Posterior vena cava (tissue), 2 donors: ENCODE measurements at places on chromosomes 5 and 9. TPM values are rescaled to one million over a fixed set of nuclear protein-coding genes. Genes with fewer than 3 reads are reported as not detected.

CARTPT gene
- not detected for total RNA-seq

GRCh38 chr5:3642231-3642630 lies 46.6 kb downstream of the IRX1 start:
- no peak for DNase-seq

DNA sequence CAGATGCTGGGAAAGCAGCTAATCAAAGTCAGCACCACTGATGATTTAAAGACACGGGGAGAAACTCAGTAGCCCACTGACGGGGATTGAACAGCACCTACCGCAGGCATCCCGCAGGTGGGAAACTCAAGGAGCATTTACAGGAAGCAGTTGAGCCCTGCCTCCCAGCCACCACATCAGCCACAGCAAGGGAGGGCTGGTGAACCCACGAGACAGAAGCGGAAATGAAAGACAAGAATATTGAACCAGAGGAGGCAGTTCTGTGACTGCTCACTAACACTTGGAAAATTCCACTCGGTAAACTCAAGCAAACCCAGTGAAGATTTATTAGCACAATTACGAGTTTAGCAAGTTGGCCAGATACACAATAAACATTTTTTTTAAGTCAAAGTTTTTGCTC lies 10.6 kb upstream of the FAM163B start:
- DNase-seq = no peak

DNA sequence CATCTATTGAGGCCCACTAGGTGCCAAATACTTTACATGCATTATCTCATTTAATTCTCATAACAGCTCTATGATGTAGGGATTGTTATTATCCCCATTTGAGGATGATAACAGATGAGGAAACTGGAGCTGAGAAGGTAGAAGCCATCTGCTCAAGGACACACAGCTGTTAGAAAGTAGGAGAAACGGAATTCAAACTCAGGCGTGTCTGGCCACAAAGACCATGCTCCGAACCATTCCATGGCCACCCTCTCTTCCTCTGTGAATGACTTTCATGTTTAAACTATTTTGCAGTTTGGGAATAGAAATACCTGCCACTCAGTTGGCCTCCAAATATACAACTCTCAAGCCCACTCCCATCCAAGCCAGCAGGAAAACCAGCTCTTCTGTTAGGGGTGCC lies 87.6 kb upstream of the ANKRD55 start:
- DNase-seq = no peak

GRCh38 chr9:72599874-72600534 lies 78.6 kb downstream of the TMC1 start:
- DNase-seq = no peak

RMRP gene
- total RNA-seq = 21,166 TPM

DNA sequence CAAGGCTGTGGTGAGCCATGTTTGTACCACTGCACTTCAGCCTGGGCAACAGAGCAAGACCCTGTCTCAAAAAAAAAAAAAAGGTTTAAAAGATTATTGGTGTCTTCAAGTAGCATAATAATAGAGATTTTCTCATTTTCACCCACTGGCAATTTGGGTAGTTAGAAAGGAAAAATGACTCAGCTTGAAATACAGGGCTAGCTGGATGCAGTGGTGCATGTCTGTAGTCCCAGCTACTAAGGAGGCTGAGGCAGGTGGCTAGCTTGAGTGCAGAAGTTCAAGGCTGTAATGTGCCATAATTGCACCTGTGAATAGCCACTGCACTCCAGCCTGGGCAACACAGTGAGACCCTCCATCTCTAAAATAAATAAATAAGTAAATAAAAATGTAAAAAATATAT lies 111.1 kb downstream of the ARRDC3 start:
- no peak for DNase-seq

- DNase-seq = no peak
Measured at GRCh38 chr5:68251386-68251785, 35.8 kb downstream of the PIK3R1 start.

MCC gene
- total RNA-seq = 12.3 TPM

GRCh38 chr9:121021301-121021700 lies 28.8 kb downstream of the C5 start:
- no peak for DNase-seq

GRCh38 chr9:75359638-75360037 lies 271.3 kb downstream of the OSTF1 start:
- no peak for DNase-seq

DNA sequence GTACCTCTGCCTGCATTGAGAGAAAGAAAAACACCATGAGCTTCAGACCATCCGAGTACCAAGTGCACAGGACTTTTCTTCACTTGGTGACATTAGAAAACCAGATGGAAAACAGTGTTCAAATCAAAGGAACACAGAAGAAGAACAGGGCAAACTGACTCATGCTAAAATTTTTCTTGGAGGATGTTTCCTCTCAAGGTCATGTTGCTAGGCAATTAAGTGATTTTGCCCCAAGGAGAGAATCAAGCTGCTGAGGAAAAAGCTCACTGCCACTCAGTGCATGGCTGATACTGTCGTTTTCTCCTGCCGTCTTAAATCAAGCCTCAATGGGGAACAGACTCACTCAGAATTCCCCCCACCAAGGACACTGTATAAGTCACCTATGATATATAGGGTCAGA lies 57.9 kb upstream of the SIMC1 start:
- no peak for DNase-seq

DNA sequence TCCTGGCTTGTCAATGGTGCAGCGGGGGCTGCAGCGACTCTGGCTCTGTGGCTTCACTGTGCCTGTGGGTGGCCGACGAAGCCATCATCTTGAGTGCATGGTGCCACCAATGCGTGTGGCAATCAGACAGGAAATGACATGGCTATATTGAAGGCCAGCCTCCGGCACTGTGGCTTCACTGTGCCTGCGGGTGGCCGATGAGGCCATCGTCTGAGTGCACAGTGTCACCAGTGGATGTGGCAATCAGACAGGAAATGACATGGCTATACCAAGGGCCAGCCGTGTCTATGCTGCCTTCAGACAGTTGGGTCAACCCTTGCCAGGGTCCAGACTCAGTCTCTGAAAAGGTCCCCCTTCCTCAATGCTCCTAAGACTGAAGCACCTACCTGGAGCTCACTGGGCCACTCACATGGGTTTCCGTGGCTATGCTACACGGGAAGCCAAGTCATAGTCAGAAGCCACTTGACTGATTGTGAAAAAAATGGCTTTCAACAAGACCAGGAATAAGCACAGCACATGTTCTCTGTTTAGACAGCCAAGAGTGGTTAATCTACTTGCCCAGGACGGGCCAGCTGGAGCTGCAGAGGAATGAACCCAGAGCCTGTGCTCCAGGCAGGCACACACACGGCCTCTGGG lies 67.5 kb upstream of the S1PR3 start:
- no peak for DNase-seq

- DNase-seq = no peak
Measured at GRCh38 chr5:55223812-55224240, 3.3 kb downstream of the MCIDAS start.

DNA sequence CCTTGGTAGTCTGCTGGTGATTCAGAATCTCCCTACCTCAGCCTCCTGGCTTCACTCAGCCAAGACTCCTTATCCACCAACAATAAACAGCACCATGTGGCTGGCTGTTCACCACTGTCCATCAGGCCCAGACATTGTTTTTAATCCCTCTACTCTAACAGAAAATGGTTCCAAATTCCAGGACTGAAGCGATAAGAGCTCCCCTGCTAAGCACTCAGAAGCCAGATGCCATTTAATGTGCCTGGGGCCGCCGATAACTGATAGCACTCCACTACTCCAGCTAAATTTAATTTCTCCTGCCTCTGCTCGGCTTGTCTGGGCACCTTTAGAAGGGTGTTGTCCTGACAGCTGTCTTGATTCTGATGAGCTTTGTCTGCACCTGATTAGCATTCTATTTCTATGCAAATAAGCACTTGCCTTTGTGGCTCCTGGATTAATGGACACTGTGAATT lies 47.1 kb downstream of the ZNF622 start:
- DNase-seq = no peak

- DNase-seq = no peak
Measured at GRCh38 chr5:111728941-111729340, 28.1 kb downstream of the NREP start.

- DNase-seq = peak; percentile 88
Measured at GRCh38 chr9:116860509-116861120, 173.5 kb downstream of the TRIM32 start.

GRCh38 chr5:168177831-168178450 lies 113.5 kb upstream of the WWC1 start:
- no peak for DNase-seq

DNA sequence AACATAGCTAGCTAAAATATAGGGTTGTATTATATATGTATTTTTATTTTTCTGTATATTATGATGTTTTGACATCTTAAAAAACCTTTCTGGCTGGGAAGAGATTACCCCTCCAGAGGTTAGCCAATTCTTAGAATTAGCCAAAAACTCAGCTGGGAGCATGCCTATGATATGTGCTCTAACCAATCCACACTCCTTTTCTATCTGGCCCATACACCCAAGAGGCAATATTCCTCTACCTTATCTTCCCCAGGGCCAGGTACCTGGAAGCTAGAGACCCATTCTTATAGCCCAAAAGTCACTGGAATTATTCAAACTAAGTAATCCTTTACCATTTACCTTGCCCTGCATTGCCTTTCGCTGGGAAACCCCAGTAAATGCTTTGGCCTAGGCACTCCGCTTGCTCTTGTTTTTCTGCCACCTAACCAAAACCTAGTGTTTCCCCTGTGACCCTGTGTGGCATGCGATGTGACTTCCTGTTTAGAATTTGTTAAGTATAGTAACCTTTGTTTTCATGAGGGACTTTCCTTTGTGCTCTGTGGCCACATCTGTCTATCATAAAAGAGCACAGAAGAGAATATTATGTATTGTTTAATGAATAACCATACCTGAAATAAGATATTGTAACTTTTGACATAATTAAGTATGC lies 37.4 kb downstream of the CSNK1G3 start:
- DNase-seq = no peak

TAF11L5 gene
- total RNA-seq = not detected

- no peak for DNase-seq
Measured at GRCh38 chr5:5473226-5473625, 50.7 kb downstream of the ICE1 start.

DNA sequence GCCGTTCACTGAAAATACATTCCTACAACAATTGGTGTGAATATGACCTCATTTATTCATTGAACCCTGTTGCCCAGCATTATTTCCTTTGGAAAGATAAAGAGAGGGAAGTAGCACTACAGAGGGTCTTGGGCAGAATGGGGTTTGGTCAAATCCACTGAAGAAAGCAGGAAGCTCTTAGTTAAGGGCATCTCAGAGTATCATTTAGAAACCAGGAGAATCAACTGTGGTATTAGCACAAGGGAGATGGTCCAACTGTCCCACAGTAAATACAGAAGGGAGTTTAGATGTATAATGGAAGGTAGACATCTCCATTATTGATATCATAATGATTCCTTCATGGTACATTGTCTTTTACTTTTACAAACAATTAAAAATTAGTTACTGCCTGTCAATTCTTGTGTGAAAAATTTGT lies 47.1 kb downstream of the LIX1 start:
- DNase-seq = no peak

DNA sequence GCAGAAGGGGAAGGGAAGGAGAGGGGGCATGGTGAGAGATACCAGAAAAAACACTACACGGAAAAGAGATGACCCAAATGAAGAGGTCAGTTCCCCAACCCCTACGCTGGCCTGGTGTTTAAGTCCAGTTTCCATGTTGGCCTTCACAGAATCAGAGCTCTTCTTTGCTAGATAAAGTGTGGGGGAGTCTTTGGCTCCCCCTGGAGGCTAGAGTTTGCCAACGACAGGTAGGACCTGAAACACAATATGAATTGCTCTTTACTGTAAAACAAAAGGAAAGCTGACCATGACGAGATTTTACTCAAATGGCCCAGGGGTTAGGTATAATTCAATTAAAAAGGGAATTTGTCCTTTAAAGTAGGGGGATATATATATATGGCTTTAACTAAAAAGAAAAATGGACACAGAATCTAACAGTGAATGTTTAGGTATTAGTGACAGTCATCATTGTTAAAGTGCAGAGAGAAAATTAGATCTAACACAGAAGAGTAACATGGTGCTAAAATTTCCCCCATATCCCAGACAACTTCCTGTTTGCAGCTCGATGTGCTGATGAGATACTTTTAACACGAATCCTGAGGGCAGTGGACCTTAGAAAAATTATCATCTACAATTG lies 92.0 kb downstream of the SV2C start:
- no peak for DNase-seq

ZDHHC11B gene
- 9.1 TPM for total RNA-seq

AQP3 gene
- total RNA-seq = 5.5 TPM

TRIM36 gene
- total RNA-seq = 0.57 TPM

- DNase-seq = no peak
Measured at GRCh38 chr9:119175581-119175980, 193.7 kb downstream of the BRINP1 start.

- no peak for DNase-seq
Measured at GRCh38 chr5:40227931-40228330, 451.8 kb upstream of the PTGER4 start.

SLC45A2 gene
- total RNA-seq = not detected

FCN2 gene
- total RNA-seq = not detected

DNA sequence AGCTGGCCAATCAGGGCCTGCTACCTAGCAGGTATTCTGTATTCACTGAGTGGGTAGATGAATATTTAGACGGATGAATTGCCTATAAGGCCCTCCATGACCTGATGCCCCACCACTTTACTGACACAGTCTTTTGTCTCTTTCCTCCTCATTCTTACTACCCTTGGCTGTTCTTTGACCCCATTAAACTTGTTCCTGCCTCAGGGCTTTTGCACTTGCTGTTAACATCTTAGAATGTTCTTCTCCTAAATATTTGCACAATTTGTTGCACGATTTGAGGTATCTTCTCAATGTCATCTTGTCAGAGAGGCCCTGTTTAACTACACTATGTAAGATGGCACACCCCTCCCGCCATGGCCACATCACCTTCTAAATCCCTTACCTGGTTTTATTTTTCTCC lies 3.3 kb upstream of the TTC23L start:
- no peak for DNase-seq

GLRX gene
- total RNA-seq = 52.5 TPM

DNA sequence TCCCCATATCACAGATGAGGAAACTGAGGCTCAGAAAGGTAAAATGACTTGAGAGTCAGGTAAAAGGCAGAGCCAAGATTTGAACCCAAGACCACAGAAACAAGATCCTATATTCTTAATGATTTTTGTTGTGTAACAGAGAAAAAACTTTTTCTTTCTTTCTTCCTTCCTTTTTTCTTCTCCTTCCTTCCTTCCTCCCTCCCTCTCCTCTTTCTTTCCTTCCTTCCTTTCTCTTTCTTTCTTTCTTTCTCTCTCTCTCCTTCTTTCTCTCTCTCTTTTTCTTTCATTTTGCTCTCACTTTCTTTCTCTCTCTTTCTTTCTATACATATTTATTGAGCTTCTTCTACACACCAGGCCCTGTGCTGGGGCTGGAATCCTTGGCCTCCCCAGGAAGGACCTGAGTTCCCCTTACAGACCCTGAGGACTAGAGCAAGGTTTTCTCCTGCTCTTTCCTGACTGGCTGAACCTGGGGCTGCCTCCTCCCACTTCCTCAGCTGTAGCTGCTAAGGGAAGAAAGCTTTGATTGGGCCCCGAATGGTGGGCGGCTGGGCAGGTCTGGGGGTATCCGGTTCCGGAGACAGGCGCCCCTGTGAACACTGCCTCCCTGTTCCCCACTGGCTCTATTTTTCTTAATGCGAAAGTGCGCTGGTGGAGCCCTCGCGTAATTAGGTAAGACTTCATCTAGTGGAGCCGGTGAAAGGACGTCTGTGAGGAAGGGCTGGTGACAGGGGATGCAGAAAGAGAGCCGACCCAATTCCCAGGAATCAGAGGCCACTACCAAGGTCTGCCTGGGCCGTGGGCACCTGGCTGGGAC lies 27.4 kb upstream of the KIF12 start:
- DNase-seq = peak; percentile 63
